ENCODE measurements at places on chromosomes 6 and 20.

DNA sequence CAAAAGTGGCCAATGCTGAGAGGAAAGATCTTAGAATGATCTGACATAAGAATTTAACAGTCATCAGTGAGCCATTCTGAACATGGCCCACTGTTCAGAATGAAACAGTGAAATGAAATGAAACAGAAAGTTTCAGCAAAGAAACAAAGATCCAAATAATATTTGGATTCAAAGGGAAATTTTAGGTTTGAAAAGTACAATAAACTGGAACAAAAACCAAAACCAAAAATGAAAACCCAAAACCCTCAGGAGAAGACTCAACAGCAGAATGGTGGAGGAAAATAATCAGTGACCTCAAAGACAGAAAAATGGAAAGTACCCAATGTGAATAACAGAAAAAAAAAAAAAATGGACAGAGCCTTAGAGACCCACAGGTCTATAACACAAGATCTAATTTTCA lies 66.1 kb upstream of the EMILIN3 start:
- no peak for DNase-seq

GRCh38 chr6:17725083-17725482 lies 18.4 kb upstream of the NUP153 start:
- DNase-seq: no peak

- DNase-seq: no peak
Measured at GRCh38 chr6:136226674-136227377, 23.3 kb downstream of the MTFR2 start.

DNA sequence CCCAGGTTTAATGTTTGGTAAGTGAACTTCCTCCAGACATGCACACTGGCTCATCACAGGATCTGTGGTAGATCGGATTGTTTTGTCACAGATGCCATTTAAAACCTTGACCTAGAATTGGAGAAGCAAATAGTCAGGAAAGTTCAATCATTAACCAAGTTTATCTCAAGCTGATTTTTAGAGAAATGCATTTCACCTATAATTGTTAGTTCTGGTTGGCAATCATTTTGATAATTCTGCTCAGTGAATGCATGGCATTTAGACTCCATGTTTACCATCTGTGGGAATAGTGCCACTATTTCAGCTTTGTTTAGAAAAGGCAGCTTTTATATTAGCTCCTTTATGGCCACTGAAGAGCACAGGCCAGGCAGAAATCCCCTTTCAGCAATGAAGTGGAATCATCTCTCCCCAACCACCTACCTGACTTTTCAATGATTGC lies 73.9 kb upstream of the IPCEF1 start:
- no peak for DNase-seq

DNA sequence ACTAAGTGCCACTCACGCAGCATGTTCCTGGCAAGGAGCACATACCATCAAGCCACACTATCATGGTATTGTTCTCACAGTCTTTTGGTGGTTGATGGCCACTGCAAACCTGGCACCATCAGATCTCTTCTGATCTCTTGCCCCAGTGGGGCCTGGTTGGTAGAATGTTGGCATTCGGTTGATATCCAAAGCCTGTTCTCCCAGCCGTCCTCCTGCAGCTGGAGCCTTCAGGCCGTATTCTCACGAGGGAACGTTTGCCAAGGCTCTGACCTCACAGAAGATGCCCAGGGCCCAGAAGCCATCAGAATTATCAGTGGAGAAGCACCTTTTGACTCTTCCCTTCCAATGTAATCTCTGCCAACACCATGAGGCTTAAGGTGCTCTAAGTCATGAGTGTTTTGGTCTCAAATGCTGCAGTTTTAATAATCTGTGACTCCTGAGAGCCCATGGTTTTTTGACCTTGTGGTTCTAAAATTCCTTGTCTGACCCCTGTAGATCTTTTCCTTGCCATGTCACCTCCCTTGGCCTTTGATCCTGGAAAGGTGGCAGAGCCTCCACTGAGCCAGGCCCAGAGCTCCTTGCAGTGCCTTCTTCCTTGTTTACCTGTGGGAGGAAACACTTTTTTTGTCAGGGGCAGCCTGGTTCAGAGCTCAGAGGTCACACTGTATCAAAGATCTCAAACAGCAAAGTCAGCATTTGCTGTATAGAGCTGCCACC lies 27.8 kb downstream of the POFUT1 start:
- DNase-seq: no peak

- no peak for DNase-seq
Measured at GRCh38 chr6:36840432-36841403, 1.5 kb upstream of the CPNE5 start.

GRCh38 chr20:57870597-57871236 lies 160.9 kb upstream of the PMEPA1 start:
- no peak for DNase-seq

DNA sequence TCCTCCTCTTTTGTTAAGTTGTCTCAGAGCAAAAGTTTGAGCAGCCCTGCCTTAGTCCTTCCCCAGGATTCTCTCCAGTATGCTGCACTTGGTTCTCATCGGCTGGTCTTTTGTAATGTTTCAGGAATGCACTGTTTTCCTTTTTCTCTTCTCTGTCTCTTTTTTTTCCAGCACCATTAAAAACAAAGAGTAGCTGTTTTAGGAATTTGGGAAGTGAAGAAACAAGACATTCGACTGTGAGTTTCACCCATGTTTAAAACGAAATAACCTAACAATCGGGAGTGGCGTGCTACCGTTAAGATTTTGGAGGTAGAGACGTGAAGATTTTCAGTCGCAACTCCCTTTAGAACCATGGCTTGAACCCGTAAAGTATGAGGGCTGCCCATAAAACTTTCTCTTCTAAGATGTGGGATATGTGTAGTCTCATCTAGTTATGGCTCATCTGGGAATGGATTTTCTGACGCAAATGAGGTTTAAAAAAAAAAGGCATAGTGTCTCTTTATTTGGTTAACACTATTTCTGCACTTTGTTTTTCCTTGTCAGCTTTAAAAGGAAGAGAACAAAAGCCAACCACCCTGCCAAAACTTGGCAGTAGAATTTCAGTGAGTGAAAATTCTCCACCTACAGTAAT lies 35.9 kb upstream of the RAB23 start:
- no peak for DNase-seq

DNA sequence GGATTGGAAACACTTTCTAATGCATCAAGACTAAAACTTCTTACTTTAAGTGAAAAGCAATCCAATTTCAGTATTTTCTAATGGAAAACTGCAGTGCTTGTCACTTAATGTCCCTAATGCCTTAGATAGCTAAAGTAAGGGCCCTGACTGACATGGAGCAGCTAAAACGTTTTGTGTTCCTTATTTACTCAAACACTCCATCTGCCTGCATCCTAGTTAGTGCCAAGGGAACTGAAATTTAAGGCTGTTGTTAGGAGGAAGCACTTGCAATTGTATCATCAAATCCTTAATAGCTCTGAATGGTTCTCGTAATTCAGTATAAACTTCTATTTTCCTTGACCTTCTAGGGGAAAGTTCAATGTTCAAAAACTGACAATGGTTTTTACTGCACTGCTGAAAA lies 127.4 kb downstream of the GJA10 start:
- DNase-seq: no peak

- DNase-seq: no peak
Measured at GRCh38 chr6:154496793-154497517, 13.5 kb downstream of the CNKSR3 start.

GRCh38 chr6:37804586-37804985 lies 14.9 kb upstream of the ZFAND3 start:
- no peak for DNase-seq

GRCh38 chr6:6790393-6790792 lies 201.9 kb downstream of the LY86 start:
- no peak for DNase-seq

DNA sequence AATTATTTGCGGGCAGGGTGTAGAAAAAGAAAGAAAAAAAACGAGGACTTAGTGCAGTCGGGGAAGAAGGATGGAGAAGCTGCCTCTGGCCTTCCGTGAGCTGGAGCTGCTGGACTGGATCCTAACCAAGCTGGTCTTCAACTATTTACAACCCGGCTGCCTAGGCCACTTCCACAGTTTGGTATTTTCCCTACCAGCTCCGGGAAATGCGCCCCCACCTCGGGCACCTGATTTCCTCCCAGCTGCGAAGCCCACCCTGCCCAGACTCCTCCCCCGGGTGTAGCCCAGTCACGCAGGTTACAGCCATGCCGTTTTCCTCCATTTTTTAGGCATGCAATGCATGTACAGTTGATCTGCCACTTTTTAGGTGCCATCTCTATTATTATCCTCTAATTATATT lies 21.2 kb downstream of the THEMIS start:
- DNase-seq: no peak

- no peak for DNase-seq
Measured at GRCh38 chr20:61762886-61763739, 302.6 kb downstream of the TAF4 start.

DNA sequence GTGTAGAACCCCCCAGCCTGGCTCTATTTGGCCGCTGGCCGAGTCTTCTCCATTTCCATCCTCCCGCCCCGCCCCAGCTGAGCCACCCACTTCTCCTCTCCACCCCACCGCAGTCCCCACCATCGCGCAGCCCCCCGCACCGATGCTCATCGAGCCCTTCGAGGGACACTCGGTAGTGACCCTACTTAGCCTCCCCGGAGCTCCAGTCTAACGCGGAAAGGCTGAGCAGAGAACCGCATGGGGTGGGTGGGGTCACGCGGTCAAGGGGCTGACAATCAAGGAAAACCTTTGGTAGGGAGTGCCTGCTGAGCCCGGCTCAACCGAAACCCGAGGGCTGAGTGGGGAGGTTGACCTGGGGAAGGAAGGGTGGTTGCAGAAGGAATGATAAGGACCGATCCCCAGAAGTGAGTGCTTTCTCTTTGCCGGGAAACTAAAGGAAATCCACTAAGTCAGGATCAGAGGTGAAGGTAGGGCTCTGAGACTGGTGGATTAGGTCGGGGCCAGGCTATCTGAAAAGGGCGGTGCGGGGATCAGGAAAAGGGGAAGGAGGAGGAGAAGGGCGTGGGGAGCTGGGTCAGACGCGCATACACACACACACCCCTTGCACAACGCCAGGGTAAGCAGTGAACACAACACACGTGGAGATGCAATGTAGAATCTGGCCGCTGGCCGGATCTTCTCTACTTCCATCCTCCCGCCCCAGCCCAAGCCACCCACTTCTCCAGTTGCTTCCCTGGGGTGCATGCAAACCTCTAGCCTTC lies 49.8 kb downstream of the CPXM1 start:
- DNase-seq: no peak

GRCh38 chr20:40192529-40192928 lies 496.5 kb downstream of the MAFB start:
- no peak for DNase-seq

- no peak for DNase-seq
Measured at GRCh38 chr6:163841326-163841725, 426.8 kb downstream of the QKI start.

DNA sequence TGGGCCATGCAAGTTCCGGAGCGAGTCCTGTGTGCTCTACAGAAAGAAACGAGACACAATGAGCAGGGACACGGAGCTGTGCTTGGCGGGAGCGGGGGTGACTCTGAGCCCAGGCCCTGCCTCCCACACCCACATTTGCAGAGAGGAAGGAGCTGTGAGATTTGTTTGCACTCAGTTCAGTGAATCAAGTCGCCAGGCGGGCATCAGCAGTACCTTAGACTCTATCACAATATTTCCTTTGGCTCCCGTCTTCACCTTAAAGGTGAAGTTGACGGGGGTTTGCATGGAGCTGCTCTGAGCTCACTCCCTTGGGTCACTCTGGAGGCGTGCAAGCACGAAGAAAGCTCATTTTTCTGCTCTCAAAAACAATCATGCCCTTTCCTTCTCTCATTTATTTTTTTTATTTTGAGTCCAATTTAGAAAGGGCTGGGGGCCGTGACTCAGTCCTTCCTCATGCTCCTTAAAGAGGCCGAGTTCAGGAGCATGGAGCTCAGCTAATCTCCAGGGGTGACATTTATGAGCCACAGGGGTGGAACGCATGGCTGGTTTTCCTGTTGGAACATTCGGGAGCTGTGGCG lies 188.2 kb downstream of the NFATC2 start:
- no peak for DNase-seq

DNA sequence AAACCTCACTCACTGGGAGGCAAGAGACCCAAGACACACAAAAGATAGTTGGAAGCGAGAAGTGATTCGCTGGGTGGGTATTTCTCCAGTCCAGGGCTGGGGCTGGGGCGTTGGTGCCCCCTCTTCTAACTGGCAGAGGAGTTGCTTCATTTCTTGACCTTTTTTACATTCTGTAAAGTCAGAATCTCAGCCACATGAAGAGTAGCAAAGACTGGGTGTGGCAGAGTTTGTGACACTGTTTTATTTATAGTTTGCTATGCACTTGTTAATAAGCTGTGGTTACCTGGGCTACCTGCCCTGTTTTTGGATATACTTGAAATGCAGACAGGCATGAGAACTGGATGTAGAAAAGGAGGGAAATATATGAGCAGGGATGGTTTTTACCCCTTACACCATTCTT lies 42.3 kb downstream of the IL20RA start:
- no peak for DNase-seq

DNA sequence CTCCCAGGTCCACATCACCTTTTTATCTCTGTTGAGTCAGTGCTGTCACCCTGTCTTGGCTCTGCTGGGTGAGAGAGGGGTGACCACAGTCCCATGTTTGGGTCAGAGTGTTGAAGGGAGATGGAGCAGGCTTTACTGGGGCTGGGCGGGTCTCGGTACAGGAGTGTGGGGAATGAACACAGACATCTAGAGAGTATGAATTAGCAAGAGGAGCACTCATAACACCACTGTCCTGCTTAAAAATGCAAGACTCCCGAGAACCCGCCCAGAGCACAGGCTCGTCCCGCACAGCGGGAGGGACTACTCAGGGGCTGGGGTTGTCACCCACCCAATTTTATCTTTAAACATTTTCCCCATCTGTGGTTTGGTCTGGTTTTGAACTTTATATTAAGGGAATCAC lies 27.5 kb upstream of the DACT2 start:
- DNase-seq: no peak

GRCh38 chr20:56391596-56392131 lies 351 bp downstream of the AURKA start:
- DNase-seq: no peak

DNA sequence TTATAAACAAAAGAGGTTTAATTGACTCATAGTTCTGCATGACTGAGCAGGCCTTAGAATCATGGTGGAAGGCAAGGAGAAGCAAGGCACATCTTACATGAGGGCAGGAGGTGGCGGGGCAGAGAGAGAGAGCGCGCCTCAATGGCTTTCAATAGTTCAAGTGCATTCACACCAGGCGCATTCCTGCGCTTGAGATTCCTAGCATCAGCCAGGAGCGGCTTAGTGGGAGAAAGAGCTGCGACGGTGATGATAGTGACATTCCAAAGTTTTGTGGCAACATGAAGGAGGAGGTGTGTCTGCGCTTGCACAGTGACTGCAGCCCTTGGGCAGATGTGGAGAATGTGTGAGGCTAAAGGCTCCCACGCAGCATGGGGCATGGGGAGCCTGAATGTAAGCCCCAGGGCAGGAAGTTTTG lies 25.0 kb upstream of the EMILIN3 start:
- DNase-seq: no peak

DNA sequence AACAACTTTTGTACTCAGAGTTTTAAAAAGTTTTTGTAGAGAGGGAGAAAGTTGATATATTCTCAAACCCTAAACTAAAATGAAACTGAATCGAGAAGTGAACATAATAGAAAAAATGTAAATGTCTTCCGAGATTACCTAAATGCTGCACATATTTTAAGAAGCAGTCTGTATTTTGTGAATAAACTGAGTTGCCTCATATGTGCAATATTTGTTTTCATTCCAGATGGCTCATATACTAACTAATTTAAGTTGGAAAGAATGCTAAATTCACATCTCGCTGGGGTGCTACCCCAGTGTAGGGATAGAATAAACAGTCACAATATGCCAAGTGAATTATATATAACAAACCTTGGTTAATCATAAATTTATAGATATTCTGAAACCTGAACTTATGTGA lies 285.9 kb upstream of the THEMIS start:
- DNase-seq: no peak

GRCh38 chr6:73108949-73109348 lies 116.3 kb downstream of the KHDC1L start:
- no peak for DNase-seq

GRCh38 chr6:138157986-138158638 lies 3.6 kb upstream of the ARFGEF3 start:
- no peak for DNase-seq

All from esophagus squamous epithelium (tissue), 5 donors.